ENCODE measurements at places on chromosomes 6 and 20.

DNA sequence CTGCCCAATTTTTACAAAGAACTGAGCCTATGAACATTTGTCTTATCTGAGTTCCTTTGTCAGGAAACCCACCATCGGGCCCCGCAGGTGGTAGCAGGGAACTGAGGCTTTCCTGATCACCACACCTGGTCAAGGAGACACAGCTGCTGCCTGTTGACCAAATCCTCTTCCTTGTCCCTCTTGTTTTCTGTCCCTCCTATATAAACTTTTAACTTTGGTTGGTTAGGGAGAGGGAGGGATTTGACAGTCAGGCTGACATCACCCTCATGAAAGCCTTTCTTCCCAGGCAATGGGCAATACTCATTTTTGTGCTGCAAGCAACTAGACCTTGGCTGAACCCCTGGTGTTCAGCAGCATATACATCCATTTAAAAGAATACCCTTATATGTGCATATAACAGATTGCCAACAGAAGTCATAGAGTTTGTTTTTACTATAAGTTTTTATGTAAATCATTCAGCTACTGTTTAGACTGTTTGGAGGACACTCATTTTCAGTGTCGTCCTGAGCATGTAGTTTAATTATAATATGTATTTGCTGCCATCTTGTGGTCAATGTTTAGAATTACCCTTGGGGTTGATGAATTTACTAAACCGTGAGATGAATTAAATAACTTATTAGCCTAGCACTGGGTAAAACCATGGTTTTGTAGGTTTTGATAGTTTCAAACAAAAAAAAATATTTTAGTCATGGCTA lies 17.0 kb downstream of the CRISP1 start:
- DNase-seq: no peak

GRCh38 chr6:169169375-169169774 lies 84.3 kb downstream of the THBS2 start:
- DNase-seq: no peak

- no peak for DNase-seq
Observed at GRCh38 chr20:48398506-48399449, 429.0 kb downstream of the PREX1 start.

DNA sequence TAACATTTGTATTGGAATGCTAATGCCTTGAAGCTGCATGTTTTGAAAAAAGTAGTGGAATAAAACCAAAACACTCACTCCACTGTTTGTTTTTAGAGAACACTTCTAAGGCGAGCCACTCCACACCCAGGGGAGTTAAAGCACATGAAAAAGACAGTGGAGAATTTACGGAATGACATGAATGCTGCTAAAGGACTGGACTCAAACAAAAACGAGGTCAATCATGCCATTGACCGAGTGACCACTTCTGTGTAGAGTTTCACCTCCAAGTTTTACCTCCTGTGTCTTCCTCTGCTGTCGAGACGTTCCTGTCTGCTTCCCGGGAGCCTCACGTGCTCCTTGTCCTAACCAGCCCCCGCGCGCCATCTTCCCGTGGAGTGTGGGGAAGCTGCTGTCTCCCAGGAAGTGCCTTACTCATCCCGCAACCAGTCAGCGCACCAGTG lies 127.8 kb downstream of the LRRC1 start:
- no peak for DNase-seq

DNA sequence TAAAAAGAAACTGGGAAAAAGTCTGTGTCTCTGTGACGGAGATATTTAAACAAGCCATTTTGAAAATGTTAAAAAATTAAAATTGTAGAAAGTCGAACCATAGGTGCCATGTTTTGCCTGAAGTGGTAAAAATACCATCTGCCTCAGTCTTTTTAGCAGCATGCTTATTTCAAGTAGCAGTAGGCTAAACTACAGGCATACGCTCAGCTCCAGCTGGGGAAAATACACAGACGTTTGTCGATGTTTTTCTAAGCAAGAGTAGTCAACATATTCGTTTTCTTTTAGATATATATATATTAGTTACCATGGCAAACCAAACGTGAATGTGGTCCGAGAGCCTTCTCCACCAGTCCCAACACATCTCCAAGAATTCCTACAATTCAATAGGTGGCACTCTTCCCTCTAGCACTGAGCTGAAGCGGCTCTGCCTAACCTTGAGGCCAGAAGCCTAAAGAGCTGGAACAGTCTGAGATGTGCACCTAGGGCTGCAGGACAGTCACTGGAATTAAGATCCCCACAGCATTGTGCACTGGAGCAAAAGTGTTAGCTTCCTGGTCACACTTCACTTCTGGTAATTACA lies 70.2 kb upstream of the BEND3 start:
- no peak for DNase-seq

DNA sequence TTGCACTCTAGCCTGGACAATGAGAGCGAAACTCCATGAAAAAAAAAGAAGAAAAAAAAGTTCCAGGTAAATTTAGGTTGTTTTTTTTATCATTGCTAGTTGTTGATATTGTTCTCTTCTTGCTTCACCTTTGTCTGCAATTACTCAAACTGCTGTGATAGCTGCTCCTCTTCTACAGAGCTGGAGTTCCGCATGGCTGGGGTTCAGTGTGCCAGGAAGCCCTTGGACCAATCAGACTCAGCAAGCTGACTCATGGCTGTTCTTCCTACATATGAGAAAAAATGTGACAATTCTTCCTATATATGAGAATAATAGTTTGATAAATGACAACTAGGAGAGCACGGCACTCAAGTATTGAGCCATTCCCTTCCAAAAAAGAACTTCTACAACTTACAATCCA lies 28.4 kb downstream of the DPPA5 start:
- no peak for DNase-seq

DNA sequence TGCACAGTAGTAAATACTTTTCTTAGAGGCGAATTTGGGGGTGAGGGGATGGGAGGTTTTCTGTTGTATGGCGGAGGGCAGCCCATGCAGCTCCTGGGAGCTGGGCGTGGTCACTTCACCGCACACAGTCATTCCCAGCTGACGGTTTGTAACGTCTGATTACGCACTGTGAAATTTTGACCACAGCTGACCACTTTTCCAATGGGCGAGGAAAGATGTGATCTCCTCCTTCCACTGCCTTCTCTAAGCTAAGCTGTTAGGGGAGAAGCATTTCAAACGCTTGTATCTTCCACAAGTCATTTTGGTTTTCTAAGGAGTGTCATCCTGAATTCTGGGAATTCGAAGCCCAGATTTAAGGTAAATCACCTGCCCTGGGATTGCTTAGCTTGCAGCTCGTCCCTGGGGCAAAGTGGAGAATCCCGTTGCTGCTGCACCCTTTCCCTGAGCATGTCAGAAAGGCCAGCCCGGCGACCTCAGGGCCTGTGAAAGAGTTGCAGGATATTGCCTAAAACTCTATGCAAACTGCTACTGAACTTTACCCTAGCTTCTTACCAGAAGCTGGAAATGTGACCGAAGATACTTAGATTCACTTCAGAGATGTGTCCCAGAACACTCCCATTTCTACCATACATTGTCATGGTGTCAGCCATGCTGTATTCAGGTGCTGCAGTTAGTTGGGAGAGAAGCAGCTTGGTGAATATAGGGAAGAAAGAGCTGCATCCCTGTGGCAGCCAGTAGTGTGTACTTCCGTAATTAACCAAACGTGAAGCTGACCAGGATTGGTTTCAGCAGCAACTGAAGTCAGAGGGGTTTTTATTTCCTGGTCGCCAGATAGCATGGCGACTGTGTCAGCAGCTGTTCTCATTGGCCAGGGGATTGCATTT lies 58.9 kb downstream of the RREB1 start:
- no peak for DNase-seq

DNA sequence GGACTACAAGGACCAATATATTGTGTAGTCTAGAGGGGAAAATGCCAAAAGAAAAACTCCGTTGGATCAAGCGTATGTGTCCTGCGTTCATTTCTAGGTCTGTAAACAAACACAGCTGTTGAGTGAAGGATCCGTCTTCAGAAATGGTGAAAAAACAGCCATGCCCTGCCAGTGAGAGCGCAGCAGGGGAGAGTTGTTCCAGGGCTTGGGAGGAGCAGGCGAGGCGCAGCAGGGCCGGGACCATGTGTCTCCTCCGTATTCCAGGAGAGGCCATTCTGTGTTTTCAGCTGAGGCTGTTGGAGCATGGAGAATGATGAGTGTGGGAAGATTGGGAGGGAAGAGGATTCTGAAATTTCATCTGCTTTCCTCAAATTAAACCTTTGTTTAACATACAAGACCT lies 38.0 kb downstream of the BMP6 start:
- DNase-seq: no peak

DNA sequence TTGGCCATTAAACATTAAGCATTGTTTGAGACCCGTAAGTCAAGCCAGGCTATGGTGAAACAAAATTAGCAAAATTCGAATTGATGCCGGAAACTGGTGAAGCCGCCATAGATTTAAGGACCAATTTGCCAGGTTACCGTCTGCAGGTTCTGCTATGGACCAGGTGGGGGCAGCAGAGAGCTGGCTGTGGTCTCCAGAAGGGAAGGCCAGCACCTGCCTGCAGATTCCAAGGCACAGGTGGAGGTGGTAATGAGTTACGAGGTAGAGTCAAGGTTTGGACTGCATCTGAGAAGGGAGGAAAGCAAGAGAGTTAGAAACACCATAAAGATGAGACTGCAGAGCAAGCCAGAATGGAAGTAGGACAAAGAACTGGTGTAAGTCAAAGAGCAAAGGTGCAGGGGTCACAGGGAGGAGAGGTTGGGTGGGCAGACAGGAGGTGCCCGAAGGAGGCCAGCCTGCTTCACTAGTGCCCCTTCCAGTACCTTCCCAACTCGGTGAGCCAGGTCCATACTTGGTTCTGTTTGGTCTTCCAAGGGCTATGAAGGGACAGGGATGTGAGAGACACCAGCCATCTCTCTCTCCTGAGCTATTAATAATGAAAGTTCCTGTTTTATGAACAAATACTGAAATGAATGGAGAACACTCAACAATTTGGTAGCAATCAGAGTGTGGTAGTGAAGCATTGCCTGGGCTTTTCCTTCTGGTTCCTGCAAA lies 131.6 kb upstream of the ESR1 start:
- peak; percentile 60 for DNase-seq

DNA sequence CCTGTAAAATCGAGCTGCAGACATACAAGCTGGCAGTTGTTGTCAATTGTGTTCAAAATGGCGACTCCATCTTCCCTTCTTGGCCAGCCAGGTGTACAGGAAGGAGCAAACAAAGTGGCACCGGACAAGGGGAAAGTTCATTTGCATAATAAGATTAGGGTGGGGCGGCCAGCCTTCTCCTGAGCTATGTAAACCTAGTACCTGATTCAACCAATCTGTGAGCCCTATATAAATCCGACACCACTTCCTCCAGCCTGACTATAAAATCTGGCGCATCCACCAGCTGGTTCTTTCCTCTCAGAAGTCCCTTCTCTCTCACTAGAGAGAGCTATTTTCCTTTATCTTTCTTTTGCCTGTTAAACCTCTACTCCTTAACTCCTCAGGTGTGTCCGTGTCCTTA lies 8.1 kb upstream of the HBS1L start:
- DNase-seq: no peak

- peak; percentile 67 for DNase-seq
Observed at GRCh38 chr6:44257025-44257752, at the start of gene SLC35B2. Gene SLC35B2, minus strand, starts transcription at chr6:44257528. Its CDS starts 118 bp downstream, at chr6:44257410.

GRCh38 chr6:836276-836853 lies 143.4 kb upstream of the EXOC2 start:
- no peak for DNase-seq

- no peak for DNase-seq
Observed at GRCh38 chr6:106118835-106119431, 32.8 kb downstream of the PRDM1 start.

- no peak for DNase-seq
Observed at GRCh38 chr6:130164251-130164650, 58.5 kb downstream of the SAMD3 start.

- no peak for DNase-seq
Observed at GRCh38 chr20:36051318-36052116, 83.1 kb downstream of the CNBD2 start.

DNA sequence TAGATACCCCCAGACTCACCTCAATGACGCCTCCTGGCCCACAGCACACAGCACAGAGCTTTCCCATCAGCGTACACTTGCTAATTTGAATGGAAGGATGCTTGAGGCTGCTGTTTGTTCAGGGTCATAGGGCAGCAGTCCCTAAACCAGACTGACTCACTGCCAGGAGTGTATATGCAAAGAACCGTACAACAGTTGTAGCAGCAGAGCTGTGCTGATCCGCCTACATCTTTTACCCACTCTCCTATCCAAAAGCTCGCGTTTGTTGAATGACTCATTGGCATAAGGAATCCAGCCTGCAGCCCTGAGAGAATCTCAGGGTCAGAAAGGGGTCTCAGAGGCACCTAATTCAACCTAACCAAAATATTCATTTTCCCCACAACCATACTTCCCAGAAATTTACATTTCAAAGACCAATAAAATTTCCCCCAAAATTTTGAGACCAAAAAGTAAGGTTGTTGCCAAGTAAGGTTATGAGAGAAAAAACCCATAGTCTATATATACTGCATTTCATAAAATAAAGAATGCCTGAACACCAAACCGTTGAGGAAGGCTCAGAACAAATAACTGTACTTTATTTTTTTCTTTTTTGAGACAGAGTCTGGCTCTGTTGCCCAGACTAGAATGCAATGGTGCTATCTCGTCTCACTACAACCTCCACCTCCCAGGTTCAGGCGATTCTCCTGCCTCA lies 35.3 kb upstream of the CCND3 start:
- DNase-seq: peak; percentile 31

DNA sequence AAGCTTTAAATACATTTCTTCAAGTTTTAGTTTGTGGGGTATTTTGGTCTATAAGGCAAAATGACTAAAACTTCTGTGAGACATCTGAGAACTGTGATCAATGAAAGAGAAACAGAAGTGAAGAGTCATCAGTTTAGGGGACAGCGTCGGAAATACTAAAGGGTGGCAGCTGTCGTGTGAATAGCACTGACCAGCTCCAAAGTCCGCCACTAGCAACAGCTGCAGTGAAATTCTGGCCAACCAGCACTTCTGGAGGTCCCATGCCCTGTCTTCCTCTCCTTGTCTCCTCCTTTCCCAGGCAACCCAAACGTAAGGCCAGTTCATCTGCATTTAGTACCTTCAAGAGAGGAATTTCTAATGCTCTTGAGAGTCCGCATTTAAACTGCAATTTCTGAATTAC lies 87.5 kb downstream of the DACT2 start:
- no peak for DNase-seq

DNA sequence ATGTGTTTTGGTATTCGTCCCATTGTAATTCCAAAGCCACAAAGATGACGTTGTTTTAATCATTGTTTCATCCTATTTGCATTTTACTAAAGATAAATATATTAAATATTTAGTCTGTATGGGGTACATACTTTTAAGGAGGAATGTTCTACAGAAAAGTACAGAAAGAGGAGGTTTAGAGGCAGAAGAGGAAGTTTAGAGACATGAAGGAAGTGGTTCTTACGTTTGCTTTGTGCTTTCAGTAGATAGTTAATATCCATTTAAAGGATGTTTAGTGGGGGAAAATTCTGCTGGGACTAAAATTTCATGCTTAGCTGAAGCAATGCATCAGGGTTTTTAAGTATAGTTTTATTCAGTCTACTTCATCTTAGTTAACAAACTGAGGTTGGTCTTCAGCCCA lies 116.6 kb downstream of the CRYBG1 start:
- no peak for DNase-seq

DNA sequence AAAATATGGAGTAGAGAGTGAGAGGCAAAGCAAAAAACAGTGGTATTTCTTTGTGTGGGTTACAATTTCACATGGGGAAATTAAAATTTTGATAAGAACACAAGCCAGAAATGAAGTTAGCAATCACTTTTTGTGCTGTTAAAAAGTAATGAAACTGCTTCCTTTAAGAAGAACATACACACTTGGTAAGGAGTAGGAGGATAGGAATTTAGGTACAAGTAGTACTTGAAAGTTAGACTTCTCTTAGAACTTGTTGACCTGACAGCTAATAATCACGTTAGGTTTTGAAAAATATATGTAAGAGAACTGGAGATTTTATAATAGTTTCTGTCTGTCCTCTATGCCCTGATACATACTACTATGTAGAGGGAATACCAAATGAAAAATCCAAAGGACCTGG lies 260.8 kb downstream of the ADGRB3 start:
- DNase-seq: no peak

All from CD4-positive, alpha-beta T cell treated with Interleukin-6 for 4 hours (primary cell).